ENCODE measurements at places on chromosomes 1 and 21. TPM values are rescaled to one million over a fixed set of nuclear protein-coding genes. Genes with fewer than 3 reads are reported as not detected.

Gene TRIM67
- not detected for total RNA-seq

Gene S100A9
- total RNA-seq: not detected

Gene RNU1-3
- total RNA-seq: under 0.01 TPM

GRCh38 chr1:29310616-29311180 is 74.4 kb downstream of the PTPRU start:
- no peak for DNase-seq

- no peak for DNase-seq
Measured at GRCh38 chr21:36725793-36726386, 27.0 kb downstream of the SIM2 start.

GRCh38 chr1:197181982-197182381 is 35.5 kb upstream of the ASPM start:
- no peak for DNase-seq

GRCh38 chr1:27548858-27549719 is 54.9 kb downstream of the AHDC1 start:
- no peak for DNase-seq

- no peak for DNase-seq
Measured at GRCh38 chr1:51610637-51611036, 6.3 kb upstream of the OSBPL9 start.
